ENCODE measurements at places on chromosomes 16 and 17.

DNA sequence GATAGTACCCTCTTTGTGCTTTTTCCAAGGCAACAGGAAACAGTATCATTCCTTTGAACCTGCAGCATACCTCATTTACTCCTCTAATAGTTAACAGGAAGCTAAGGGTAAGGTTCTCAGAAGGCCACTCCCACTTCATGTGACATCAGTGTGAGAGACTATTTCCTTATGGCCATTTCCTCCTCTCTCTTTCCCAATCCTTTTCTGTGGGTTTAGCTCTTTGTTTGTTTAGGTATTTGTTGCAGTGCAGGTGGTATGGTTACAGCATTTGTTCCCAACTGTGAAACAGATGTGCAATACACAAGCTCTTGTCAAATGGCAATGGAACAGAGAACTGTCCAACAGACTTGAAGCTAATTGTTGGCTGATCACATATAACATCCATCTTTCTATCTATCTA lies 14.7 kb downstream of the TMC5 start:
- no peak for DNase-seq

DNA sequence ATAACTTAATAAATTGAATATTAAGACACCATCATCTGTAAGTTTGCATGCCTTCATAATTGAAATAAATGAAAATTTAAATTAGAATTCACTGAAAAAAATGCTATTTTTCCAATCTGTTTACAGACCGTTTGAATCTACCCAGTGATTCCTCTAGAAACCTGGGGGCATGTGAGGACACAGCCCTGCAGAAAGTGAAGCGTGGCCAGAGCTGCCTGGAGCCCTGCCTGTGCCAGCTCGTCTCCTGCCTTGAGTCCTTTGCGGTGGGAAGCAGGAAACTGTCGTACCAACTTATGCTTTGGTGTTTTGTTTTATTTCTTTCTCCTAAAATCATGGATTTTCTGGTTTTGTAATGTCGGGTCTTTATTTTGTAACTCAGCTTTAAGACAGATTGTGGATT lies 67.8 kb upstream of the FA2H start:
- no peak for DNase-seq

- DNase-seq, result no peak
Measured at GRCh38 chr17:13525876-13526275, 75.9 kb downstream of the HS3ST3A1 start.

GRCh38 chr16:74951681-74952080 lies 33.2 kb downstream of the WDR59 start:
- no peak for DNase-seq

GRCh38 chr17:17179371-17179827 lies 26.7 kb downstream of the PLD6 start:
- no peak for DNase-seq

- DNase-seq, result no peak
Measured at GRCh38 chr16:62450291-62450690, 414.1 kb upstream of the CDH8 start.

DNA sequence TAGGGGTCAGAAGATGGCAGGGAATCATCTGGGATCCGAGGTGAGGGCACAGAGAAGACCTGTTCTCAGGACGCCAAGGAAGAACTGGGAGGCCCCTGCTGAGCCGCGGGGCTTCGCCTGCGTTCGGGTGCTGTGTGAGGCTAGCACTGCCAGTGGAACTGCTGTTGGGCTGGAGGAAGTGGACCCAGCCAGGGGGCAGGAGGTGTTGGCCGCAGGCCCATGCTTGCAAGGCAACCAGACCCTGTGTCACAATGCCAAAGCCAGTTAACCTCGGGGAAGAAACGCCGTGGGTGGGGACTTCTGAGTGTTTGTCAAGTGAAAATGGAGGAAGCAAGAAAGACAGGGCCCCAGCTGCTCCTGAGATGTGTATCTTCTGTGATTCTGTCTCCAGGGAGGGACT lies 185.5 kb downstream of the LGALS9B start:
- no peak for DNase-seq

- no peak for DNase-seq
Measured at GRCh38 chr17:17479209-17479608, 2.4 kb downstream of the MED9 start.

DNA sequence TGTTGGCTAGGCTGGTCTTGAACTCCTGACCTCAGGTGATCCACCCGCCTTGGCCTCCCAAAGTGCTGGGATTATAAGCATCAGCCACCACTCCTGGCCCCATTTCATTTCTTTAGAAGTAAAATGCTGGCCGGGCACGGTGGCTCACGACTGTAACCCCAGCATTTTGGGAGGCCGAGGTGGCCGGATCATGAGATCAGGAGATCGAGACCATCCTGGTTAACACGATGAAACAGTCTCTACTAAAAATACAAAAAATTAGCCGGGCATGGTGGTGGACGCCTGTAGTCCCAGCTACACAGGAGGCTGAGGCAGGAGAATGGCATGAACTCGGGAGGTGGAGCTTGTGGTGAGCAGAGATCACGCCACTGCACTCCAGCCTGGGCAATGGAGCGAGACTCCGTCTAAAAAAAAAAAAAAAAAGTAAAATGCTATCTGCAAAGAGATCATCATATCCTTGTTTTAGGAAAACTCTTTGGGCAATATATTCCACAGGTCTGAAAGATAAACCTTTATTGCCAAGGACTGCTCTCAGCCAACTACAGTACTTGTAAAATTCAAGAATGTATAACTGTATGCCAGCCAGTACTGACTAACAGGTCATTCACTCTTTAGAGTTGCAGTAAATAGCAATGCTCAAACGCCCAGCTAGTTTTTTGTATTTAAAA lies 3.8 kb downstream of the GJC1 start:
- no peak for DNase-seq
